ENCODE measurements at places on chromosomes 7 and 10.

GRCh38 chr10:79293841-79294581 is 53.3 kb upstream of the PPIF start:
- no peak for DNase-seq

DNA sequence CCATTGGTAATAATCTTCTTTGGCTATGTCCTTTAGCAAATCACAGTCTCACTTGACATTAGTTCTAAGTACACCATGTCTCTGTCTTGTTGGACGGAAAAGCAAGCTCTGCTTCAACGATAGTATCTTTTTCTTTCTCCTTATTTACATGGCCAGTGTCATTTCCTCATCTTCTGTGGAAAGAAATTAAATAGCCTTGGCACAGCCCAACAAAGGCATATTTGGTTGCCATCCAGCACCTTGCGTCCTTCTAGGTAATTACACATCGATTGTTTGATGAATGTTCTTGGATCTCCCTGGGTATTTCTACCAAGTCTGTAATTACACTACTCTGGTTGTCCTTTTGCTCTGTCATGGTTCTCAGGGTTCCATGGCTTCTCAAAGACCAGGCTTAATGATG is 183.1 kb downstream of the CHN2 start:
- no peak for DNase-seq

- no peak for DNase-seq
Measured at GRCh38 chr10:131061216-131061615, 250.3 kb downstream of the TCERG1L start.

- no peak for DNase-seq
Measured at GRCh38 chr7:55131142-55131929, 112.5 kb downstream of the EGFR start.

- DNase-seq: no peak
Measured at GRCh38 chr10:87585565-87586514, 73.8 kb upstream of the PAPSS2 start.

- no peak for DNase-seq
Measured at GRCh38 chr10:125158275-125158600, 2.1 kb downstream of the CTBP2 start.

- DNase-seq: no peak
Measured at GRCh38 chr10:56622335-56622973, 261.4 kb upstream of the ZWINT start.

GRCh38 chr7:100584683-100585510 is 1.0 kb downstream of the LRCH4 start:
- no peak for DNase-seq

DNA sequence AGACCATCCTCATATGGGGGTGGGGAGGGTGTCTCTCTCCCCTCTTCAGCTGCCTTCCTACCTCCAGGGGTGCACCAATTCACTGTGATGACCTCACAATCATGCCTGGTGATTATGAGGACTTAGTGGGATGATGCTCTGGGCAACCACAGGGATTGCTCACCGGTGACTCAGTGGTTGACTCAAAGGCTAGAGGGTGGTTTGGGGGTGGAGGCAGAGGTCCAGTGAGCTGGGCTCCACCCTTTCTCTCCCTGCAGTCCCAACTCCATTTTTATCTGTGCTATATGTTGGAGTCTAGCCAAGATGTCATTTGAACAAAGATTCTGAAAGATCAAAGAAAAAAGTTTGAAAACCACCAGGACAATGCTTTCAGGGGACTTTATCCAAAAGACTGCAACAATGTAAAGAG is 286.9 kb downstream of the KCNMA1 start:
- DNase-seq: no peak

GRCh38 chr10:132446661-132447445 is 49.9 kb downstream of the PWWP2B start:
- DNase-seq: peak; percentile 24

GRCh38 chr10:5813091-5813340 is 218 bp downstream of the GDI2 start:
- DNase-seq: no peak

DNA sequence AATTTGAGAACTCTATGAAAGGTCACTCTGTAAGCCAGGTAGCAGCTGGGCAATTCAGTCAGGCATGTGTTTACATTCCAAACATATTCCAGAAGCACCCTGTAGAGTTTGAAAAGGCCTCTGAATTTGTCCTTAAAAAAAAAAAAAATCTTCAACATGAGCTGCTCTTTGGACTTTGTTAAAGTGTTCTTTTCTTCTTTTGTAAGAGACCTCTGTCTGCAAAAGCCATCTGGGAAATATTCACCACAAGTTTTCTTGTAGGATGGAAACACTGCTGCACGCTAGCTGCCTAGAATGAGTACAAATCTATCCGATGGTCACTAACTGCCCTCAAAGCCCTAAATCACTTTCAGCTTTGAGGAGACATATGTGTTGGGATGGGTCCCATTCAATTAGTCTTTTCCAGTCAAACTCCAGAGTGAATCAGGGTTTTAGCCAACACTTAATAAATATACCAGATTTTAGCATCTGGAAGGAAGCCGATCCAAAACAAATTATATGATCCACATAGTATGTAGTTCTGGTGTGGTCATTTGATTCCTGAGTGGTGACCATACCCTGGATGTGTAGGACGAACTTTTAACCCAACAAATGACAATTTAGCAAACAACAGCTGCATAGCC is 85.9 kb downstream of the CD36 start:
- DNase-seq: no peak

Measured in activated naive CD4-positive, alpha-beta T cell (primary cell).